BJ (cell line): ENCODE measurements at places on chromosomes 12 and 14. TPM values are rescaled to one million over a fixed set of nuclear protein-coding genes. Genes with fewer than 3 reads are reported as not detected.

Gene ZC3H10
- polyA plus RNA-seq, result 1.4 and 1.6 TPM in 2 replicates

GRCh38 chr12:107485731-107486130 is 199.9 kb upstream of the PWP1 start:
- no peak for DNase-seq

GRCh38 chr14:91888641-91889476 is 21.5 kb upstream of the TC2N start:
- DNase-seq, result no peak

Gene C12orf54
- polyA plus RNA-seq, result not detected in 2 replicates

Gene ESPL1
- polyA plus RNA-seq, result 3.0 and 7.3 TPM in 2 replicates

Gene SERPINA12
- polyA plus RNA-seq, result not detected in 2 replicates

Gene HCAR3
- polyA plus RNA-seq, result not detected in 2 replicates

Gene EXOC3L4
- not detected in 2 replicates for polyA plus RNA-seq

DNA sequence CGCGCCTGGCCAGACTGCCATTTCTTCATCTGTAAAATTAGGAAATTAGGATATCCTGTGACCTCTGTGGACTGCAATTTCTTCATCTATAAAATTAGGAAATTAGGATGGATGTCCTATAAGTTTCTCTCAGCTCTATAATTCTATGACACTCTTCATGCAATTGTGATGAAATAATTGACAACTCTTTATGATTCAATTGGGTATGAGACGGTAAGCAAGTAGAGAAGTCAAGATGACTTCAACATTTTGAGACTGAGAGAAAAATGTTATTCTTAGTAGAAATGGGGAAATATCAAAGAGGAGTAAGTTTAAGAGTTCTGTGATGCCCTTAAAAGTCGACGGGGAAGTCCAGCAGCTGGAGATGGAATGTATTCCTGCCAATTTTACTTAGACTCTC is 12.0 kb downstream of the KIAA0586 start:
- no peak for DNase-seq

DNA sequence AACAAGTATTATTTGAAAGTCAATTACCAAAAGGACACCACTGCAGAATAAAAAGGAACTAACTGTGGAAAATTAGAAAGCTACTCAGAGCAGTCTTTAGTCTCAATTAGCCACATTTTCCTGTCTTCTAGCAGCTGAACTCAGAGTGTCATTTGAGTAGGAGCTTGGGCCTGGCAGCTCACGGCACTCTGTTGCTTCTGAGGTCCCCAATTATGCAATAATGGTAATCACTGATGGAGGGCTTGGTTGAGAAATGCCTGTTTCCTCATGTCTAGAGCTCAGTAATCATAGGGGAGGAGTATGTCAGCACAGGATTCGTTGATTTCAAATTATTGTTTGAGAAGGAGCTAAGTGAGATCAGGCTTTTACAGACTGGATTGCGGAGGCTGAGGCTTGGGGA is 108.6 kb downstream of the VRK1 start:
- DNase-seq, result no peak

- DNase-seq, result no peak
Measured at GRCh38 chr14:75191100-75191499, 14.7 kb upstream of the TMED10 start.

GRCh38 chr14:68680541-68681051 is 112.3 kb downstream of the ZFP36L1 start:
- DNase-seq, result peak; percentile 70

GRCh38 chr14:96145116-96145864 is 59.3 kb upstream of the BDKRB2 start:
- DNase-seq, result peak; percentile 87

- no peak for DNase-seq
Measured at GRCh38 chr14:45526715-45527549, 273.9 kb upstream of the MIS18BP1 start.

GRCh38 chr12:94141892-94142291 is 6.5 kb upstream of the PLXNC1 start:
- DNase-seq, result no peak

DNA sequence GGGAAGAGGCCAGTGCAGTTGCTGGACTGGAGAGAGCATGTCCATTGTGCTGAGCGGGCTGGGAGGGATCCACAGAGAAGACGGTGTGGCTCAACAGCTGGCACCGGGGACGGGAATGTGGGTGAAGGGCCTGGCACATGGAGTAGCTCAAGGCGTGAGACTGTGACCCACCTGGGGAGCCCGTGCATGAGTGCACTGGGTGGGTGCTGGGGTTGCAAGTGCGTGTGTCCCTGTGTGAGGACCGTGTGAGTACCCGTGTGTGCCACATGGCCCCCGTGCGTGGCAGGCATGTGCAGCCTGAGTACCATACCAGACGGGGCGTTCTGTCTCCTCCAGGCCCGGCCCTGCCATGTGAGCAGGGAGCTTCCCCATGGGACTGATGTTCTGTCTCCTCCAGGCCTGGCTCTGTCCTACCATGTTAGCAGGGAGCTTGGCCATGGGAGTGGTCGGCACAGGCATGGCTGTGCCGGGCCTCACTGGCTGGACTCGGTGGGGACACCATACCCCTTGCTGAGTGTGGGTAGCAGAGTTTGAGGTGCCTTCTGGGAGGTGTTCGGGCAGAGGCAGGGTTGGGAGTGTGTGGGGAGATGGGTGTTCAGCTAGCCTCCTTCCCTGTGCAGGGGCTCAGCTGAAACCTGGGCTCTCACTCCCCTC is 234.4 kb downstream of the TMEM121 start:
- DNase-seq, result no peak

DNA sequence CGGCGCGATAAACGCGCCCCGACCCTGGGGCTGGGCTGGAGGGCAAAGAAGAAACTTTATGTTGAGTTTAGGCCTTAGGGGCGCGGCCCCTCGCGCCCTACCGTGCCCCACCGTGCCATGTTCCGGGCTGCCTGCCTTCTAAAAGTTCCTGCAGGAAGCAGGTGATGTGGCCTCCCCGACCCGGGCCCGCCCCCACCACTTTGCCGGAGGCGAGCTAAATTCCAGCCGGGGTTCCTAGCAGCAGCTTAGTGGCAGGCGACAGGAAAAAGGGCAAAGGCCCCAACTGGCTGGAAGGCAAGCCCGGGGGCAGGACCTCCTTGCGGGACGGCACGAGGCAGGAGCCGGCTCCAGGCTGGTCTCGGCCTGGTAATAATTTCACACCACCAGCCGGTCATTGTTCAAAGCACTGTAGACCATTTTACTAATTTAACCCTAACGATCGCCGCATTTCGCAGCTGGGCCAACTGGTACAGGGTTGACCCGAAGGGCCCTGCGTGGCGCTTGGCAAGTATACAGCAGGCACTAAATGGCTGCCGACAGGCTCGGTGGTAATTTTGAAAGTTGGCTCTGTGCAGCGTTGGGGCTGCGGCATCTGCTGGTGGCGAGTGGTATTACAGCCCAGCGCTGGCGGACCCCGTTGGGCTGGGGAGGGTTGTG is 895 bp upstream of the CCDC88C start:
- no peak for DNase-seq

DNA sequence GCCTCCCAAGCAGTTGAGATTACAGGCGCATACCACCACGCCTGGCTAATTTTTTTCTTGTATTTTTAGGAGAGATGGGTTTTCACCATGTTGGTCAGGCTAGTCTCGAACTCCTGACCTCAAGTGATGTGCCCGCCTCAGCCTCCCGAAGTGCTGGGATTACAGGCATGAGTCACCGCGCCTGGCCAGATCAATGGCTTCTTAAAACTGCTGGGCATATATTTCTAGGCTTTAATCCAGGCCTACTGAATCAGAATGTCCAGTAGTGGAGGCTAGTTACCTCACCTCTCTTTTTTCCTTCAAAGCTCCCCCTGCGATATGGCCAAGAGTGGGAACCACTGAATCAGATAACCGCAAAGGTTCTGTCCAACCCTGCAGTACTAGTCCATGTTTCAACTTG is 17.1 kb downstream of the POU6F1 start:
- no peak for DNase-seq

DNA sequence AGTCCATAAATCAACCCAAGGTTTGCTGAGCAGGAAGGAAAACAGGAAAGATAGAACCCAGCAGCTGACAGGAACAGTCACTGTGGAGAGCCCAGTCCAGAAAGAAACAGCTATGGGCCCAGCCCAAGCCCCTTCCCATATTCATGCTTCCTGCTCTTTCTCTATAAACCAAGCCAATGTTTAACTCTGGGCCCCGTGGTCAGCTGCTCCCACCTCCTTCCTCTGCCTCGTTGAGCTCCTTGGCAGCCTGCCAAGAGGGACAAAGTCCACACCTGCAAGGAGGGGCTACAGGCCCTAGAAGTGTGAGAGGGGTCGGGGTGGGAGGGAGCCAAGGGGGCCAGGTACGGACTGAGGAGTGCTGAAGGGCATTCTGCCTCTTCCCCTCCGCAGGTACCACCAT is 10.0 kb downstream of the SLC6A13 start:
- no peak for DNase-seq

DNA sequence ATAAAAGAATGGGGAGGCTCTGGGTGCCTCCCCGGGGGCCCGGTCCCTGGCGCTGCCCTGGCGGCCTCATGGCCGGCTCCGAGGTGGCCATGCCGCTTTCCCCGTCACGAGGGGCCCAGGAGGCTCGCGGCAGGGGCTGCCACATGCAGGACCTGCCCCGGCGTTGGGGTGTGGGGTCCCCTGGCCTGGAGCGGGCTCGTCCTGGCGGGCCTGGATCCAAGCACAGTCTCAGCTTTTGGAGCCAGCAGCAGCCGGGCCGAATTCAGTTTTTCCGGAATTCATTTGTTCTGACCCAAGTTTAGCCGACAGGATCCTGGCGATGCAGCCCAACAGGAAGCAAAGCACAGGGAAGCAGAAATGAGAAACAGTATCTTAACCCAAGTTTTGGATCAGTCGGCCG is 26.4 kb upstream of the AEBP2 start:
- DNase-seq, result no peak

Gene ATF1
- polyA plus RNA-seq, result 69.3 and 72.5 TPM in 2 replicates

Gene TAS2R42
- polyA plus RNA-seq, result not detected in 2 replicates

Gene LYSET
- 6.8 and 12.8 TPM in 2 replicates for polyA plus RNA-seq

DNA sequence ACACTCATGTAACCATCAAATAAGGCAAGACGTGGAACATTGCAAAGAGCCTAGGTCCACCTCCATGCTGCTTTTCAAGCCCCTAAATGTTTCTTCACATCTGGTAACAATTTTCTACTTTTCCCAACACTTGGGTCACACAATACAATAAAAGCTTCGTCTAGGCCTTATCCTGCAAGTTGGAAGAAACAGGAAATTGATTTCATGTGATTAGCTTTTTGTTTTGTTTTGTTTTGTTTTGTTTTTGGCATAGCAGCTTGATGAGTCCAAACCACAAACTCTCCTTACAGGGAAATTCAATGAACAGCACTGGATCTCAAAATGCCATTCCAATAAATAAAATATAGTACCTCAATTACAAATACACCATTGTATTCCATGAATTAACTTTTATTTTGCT is 19.3 kb downstream of the TAS2R50 start:
- peak; percentile 83 for DNase-seq
